ENCODE measurements at places on chromosomes 6 and 20.

- DNase-seq = no peak
These were observed 280.5 kb downstream of the SYNE1 start for GRCh38 chr6:152356662-152357061.

DNA sequence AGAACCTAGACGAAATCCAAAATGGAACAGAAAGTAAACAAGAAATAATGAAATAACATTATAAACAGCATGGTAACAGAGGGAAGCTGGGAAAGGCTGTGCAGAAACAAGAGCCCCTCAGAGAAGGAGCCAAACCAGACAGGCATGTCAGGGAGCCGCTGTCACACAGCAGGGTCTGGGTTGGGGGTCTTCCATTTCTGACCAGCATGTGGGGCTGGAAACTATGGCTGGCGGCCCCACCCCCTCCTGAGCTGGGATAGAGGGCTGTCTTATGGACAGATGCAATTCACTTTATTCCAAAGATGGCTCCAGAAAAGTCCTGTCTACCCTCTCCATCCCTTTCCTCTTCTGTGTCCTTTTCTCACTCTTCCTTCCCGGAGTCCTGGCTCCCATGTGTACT lies 27.3 kb downstream of the C6orf89 start:
- no peak for DNase-seq

GRCh38 chr6:107059606-107060005 lies 31.6 kb downstream of the MTRES1 start:
- DNase-seq = no peak

DNA sequence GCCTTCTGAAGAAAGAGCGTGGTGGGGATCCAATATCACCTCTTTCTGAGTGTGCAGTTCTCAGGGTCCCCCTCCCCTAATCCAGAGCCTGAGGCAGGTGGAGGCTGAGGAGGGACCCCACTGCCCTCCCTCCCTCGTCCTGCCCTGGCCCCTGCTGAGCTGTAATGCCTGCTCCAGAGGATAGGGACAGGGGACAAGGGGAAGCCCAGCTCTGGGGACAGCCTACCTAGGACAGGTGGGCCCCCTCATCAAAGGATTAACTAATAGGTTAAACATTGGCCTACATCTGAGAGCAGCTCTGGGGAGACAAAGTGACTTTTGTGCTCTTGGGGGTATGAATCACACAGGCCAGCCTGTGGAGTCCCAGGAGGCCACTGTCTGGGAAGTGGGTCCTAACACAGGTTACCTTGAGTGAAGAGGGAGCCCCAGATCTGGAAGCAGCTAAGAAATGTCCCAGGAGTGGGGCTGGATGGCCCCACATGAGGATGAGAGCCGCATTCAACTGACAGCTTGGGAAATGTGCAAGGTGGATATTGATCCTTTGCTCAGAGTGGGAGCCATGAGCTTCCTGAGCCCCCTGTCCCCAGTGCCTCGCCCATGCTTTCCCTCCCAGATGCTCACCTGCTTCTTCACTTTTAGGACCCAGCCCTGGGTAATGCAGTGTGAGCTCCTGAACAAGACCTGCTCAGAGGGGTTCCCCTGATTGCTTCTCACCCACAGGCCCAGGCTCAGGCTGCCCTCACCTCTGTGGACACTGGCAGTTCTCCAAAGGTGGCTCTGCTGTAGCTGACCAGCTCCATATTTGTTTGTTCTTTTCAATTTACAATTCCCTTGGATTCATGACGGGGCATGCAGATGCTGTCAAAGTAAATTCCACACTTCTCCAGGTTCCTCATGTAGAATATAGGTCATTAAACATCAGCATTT lies 17.8 kb upstream of the CST9L start:
- DNase-seq = no peak

GRCh38 chr20:46328200-46328882 lies 20.0 kb upstream of the CDH22 start:
- DNase-seq = no peak

- no peak for DNase-seq
These were observed 76.6 kb upstream of the SCAF8 start for GRCh38 chr6:154656660-154657059.

DNA sequence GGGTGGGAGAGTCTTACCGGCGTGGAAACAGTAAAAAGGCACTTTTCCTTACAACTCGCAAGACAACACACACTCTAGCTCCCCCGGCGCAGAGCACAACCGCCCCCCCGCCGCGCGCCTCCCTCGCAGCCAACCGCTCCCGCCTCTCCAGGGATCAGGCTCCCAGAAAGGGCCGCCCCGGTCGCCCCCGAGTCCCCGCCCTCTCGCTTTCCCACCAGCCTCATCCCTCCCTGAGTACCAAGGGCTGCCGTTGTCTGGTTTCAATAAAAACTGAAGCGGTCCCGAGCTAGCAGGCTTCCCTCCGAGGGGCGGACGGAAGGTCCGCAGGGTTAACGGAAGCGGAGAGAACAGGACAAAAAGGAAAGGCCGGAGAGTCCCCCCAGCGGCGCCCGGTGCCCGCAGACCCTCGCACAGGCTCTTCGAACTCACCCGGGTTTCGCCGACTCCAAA lies 804 bp downstream of the ELOVL5 start:
- DNase-seq = peak; percentile 26

DNA sequence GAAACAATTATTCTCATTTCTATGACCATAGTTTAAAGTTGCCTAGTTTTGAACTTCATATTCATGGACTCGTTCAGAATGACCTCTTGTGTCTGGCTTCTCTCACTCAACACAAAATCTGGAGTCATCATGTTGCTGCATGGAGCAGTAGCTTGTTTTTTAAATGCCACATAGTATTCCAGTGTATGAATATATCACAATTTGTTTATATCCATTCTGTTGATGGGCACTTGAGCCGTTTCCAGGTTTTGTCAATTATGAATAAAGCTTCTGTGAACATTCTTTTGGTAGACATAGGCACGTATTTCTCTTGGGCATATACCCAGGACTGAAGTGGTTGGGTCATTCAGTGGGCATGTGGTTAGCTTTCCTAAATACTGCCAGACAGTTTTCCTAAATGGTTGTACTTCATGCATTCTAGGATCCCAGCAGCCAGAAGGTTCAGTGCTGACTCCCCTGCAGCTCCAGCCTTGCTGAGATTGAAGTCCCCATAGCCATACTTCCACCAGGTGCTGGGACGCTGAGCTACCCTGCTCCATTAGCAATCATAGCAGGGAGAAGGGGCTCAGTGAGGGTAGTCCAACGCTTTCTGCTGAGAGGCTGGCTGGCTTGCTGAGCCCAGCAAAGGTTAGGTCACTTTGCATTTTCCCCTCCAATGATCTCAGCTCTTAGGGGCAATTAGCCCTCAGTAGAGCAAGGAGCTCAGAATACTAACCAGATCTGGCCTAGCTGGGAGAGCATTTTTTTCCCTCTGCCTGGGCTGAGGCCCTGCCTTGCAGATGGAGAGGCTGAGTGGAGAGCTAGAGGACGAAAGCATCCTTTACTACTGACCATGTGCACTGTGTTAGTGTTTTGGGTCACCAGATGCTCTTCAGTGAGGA lies 35.7 kb upstream of the CTNNBL1 start:
- DNase-seq = no peak

GRCh38 chr20:35561268-35561667 lies 19.4 kb downstream of the ERGIC3 start:
- DNase-seq = no peak

All from T1000 (cell line).